Neural crest cell (in vitro differentiated cells): ENCODE measurements at places on chromosomes 13 and 19. TPM values are rescaled to one million over a fixed set of nuclear protein-coding genes. Genes with fewer than 3 reads are reported as not detected.

The C1QTNF9 gene
- total RNA-seq, result not detected in 2 replicates

The ZNF548 gene
- 22.1 and 22.4 TPM in 2 replicates for total RNA-seq

The SPRED3 gene
- 11.2 and 12.0 TPM in 2 replicates for total RNA-seq

The SHISA2 gene
- 1.3 and 1.7 TPM in 2 replicates for total RNA-seq

The CEACAM16 gene
- not detected in 2 replicates for total RNA-seq

The CD37 gene
- total RNA-seq, result not detected in 2 replicates

The FOSB gene
- 0.26 and 0.45 TPM in 2 replicates for total RNA-seq

The TGDS gene
- 10.0 and 10.5 TPM in 2 replicates for total RNA-seq

The PNKP gene
- 131 and 135 TPM in 2 replicates for total RNA-seq

The SPACA4 gene
- not detected in 2 replicates for total RNA-seq

The JOSD2 gene
- 10.9 and 13.5 TPM in 2 replicates for total RNA-seq

The RFPL4AL1 gene
- not detected in 2 replicates for total RNA-seq

The USPL1 gene
- total RNA-seq, result 24.9 and 26.8 TPM in 2 replicates

The PLPP2 gene
- 0.89 and 1.1 TPM in 2 replicates for total RNA-seq

The SMIM24 gene
- total RNA-seq, result not detected in 2 replicates

The NDUFB7 gene
- 123 and 128 TPM in 2 replicates for total RNA-seq

The FRY gene
- total RNA-seq, result 4.7 and 5.4 TPM in 2 replicates

The CBLC gene
- not detected in 2 replicates for total RNA-seq

The KLK12 gene
- total RNA-seq, result not detected in 2 replicates

The RNF225 gene
- total RNA-seq, result 1.5 and 1.6 TPM in 2 replicates

The LPAR6 gene
- 22.3 and 23.8 TPM in 2 replicates for total RNA-seq

The ZNF587B gene
- 21.6 and 22.6 TPM in 2 replicates for total RNA-seq

The FIZ1 gene
- total RNA-seq, result 31.6 and 31.8 TPM in 2 replicates

The KLK10 gene
- not detected in 2 replicates for total RNA-seq

The ZIK1 gene
- total RNA-seq, result 27.6 and 29.1 TPM in 2 replicates

The PDE4C gene
- total RNA-seq, result 0.09 and 0.25 TPM in 2 replicates

The TNFSF11 gene
- total RNA-seq, result not detected in 2 replicates

The CGB3 gene
- not detected in 2 replicates for total RNA-seq

The ZFP14 gene
- total RNA-seq, result 10.6 and 12.3 TPM in 2 replicates

The HOMER3 gene
- 71.4 and 78.8 TPM in 2 replicates for total RNA-seq

The C1QTNF9B gene
- not detected in 2 replicates for total RNA-seq

The CADM4 gene
- total RNA-seq, result 74.4 and 78.5 TPM in 2 replicates

The TNFRSF19 gene
- 74.8 and 76.1 TPM in 2 replicates for total RNA-seq

The ZNF600 gene
- 2.1 and 2.3 TPM in 2 replicates for total RNA-seq

The CLDN10 gene
- 1.7 and 1.8 TPM in 2 replicates for total RNA-seq

The MEDAG gene
- not detected in 2 replicates for total RNA-seq

The TRIM13 gene
- total RNA-seq, result 57.1 and 57.4 TPM in 2 replicates

The CACNG7 gene
- total RNA-seq, result 25.3 and 26.4 TPM in 2 replicates

The PRODH2 gene
- total RNA-seq, result not detected in 2 replicates

The SBK2 gene
- total RNA-seq, result not detected in 2 replicates

The ZNF470 gene
- 8.4 and 9.1 TPM in 2 replicates for total RNA-seq

The CACNG6 gene
- 0.77 and 0.82 TPM in 2 replicates for total RNA-seq

The CGB5 gene
- total RNA-seq, result not detected in 2 replicates

The SLC17A7 gene
- 0.23 TPM in 1 of 2 replicates, not detected in the other for total RNA-seq

The ZNF628 gene
- 14.8 and 15.0 TPM in 2 replicates for total RNA-seq

The MYO1F gene
- 0.33 and 0.77 TPM in 2 replicates for total RNA-seq

The APOE gene
- total RNA-seq, result 12.2 and 13.1 TPM in 2 replicates

The SLC10A2 gene
- total RNA-seq, result 0.07 and 0.09 TPM in 2 replicates

The SIGLEC6 gene
- not detected in 2 replicates for total RNA-seq

The CYSLTR2 gene
- not detected in 2 replicates for total RNA-seq

The COL5A3 gene
- total RNA-seq, result 0.61 and 0.86 TPM in 2 replicates

The NCCRP1 gene
- not detected in 2 replicates for total RNA-seq

The CPAMD8 gene
- 14.5 and 17.0 TPM in 2 replicates for total RNA-seq

The THSD8 gene
- total RNA-seq, result 34.7 and 49.1 TPM in 2 replicates

The PTPRS gene
- 333 and 357 TPM in 2 replicates for total RNA-seq

The DMRTC2 gene
- total RNA-seq, result not detected in 2 replicates
